ENCODE measurements at places on chromosomes 6 and 20.

GRCh38 chr6:124670801-124671200, 291.4 kb upstream of the RNF217 start:
- no peak for DNase-seq

DNA sequence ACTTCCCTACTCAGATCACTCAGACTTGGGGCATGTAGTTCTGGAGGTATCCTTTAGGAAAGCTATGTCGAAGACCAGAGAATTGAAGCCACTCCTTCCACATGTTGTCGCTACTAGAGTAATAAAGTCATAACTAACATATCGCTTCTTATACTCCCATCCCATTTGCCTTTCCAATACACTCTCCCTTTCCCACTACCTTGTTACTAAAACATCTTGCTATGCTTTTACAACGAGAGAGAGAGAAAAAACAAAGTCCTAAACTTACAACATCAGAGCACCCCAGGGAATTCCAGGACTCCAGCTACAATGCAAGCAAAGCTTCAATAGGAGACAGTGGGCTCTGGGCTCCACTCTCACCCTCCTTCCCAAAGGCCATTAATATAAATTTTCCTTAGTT, 5.1 kb upstream of the LAMP5 start:
- no peak for DNase-seq

GRCh38 chr20:50022676-50023075, 39.9 kb downstream of the SNAI1 start:
- no peak for DNase-seq

DNA sequence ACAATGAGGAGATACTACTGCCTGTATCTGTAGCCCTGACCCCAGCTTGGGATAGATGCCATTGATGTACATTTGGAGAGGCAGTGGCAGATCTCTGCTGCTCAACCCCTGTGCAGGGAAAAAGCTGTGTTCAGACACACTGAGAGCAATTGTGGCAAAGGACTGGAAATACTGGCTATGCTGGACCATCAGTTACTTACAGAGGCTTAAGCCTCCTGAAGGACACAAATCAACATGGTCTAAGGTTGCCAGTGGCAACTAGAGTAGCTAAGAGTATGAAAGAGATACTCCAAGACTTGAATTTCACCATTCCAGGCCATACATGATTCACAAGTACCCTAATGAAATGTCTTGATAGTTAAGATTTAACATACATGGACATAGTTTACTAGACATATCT, 32.4 kb upstream of the ENPP4 start:
- no peak for DNase-seq

DNA sequence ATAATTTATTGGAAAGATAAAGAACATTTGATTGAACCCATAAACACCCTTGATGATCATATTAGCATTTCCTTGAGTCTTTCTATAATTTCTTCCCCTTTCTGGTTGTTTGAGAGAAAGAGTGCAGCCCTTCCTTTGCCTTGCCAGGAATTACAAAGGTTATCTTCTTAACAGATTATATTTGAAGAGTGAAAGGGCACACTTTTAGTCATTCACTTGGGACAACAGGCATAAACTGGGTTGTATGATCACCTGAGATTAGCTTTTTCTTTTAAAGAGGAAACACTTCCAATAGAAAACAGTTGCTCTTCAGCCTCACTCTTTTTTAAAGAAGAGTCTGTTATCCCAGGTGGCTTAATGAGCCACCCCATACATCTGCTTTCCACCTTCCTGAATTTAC, 295.2 kb downstream of the PHF3 start:
- no peak for DNase-seq

DNA sequence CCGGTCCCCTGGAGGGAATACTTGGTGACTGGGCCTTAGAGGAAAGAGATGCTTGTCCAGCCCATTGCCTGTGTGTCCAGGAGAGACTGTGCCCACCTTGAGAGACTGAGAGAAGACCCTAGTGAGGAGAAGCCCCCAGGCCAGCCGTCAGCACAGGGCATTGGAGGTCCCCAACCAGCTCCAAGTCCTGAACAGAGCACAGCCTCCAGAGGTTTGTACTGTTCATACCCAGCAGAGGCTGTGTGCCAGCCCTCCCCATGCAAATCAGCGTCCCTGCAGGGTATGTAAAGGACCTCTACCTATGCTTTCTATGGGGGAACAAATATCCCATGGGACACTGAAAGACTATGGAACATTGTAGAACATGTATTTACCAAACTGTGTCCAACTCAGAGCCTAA, 8.4 kb downstream of the HLA-E start:
- no peak for DNase-seq

- peak; percentile 82 for DNase-seq
Observed at GRCh38 chr20:51428401-51429143, 113.9 kb downstream of the NFATC2 start.

DNA sequence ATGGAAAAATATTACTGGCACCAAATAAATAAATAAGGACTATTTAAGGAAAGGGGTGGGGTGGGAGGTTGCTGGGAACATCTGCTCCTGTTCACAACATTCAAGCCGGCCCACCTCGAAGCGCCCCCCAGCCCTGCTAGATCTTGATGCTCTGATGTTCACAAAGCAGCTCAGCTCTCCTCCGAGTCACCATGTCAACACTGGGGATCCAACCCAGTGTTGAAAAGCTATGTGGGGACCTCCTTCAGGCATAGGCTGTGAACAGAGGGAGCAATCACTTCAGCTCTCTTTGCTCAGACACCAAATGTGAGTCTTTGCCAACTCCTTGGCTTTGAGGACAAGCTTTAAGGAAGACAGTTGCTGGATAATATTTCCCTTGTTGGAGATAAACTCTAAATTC, 176.8 kb upstream of the NT5E start:
- DNase-seq: peak; percentile 75

DNA sequence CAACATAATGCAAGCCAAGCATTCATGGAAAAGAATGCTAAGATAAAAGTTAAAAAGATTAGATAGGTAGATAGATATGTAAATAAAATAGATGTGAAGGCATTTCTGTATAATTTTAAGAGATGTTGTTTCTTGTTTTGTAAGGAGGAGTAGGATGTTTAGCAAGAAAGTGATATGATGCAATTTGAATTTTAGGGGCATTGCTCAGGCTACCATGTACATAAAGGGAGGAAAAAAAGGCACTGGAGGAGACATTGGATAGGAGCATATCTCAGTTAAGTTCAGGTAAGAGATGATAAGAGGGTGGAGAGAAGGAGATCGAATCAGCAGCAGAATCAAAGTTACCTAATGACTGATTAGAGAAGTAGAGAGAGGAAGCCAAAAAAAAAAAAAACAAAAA, 194.7 kb downstream of the TENT5A start:
- no peak for DNase-seq

- DNase-seq: no peak
Observed at GRCh38 chr6:77786935-77787629, 134.2 kb downstream of the MEI4 start.

GRCh38 chr20:58895448-58896180, 43.1 kb downstream of the GNAS start:
- DNase-seq: no peak

DNA sequence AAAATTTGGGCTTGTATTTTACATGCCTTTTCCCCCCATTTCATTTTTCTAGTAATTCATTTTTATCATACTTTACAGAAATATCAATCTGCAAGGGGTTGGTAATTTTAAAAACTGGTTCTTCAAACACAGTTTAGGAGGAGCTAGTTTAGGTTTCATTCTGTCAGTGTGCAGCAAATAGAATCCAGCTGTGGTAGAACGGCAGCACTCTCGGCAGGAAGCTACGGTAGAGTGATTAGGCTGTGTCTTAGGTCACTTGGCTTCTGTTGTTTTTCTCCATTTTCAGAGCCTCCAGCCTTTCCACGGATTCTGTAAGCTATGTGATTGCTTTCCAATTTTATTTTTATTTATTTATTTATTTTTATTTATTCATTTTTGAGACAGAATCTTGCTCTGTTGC, 32.7 kb downstream of the TLDC2 start:
- DNase-seq: no peak

DNA sequence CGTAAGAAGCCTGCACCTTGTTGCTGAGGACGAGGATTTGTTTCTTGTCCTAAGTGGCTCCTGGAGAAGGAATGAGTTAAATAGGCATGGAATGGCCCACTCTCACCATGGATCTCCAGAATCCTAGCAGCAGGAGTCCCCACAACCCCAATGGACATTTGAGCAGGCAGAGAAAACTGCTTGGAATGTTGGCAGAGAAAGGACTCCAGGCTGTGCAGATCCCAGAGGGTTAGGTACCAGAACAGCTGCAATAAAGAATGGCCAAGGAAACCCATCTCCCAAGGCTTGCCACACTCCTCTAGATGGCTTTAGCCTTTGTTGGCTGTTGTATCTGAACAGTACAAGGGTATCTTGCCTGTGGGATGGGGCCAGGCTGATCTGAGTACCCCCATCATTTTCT, 1415.7 kb upstream of the ADGRB3 start:
- no peak for DNase-seq

GRCh38 chr6:35214869-35215664, 1.3 kb downstream of the SCUBE3 start:
- DNase-seq: no peak

GRCh38 chr6:134938896-134939295, 11.0 kb downstream of the ALDH8A1 start:
- no peak for DNase-seq

DNA sequence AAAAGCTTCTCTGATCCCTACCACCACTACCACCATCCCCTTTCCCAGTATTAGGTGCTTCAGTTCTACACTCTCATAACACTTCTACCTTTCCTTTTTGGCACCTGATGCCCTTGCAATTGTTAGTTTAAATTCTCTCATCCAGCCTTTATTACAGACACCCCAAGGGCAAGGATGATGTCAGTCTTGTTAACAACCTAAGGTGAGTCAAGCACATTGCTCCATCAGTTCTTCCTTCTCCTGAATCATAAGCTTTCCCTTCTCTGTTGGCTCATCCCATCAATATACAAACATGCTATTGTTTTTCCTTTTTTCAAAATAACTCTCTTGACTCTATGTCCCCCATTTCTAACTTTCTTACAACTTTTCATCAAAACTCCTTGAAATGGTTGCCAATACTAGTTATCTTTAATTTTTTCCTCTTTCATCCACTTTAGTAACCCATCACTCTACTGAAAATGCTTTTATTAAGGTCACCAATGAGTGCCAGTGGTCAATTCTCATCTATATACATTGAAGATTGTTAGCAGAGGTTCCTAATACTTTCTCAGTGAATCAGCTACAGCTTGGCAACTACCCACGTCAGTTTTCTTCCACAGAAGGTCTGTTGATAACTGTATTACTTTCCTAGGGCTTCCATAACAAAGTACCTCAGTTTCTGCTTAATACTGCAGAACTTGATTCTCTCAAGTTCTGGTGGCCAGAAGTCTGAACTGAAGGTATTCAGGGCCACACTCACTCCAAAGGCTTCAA, 97.1 kb upstream of the FLRT3 start:
- no peak for DNase-seq

- no peak for DNase-seq
Observed at GRCh38 chr20:14413835-14414234, 76.4 kb upstream of the FLRT3 start.

DNA sequence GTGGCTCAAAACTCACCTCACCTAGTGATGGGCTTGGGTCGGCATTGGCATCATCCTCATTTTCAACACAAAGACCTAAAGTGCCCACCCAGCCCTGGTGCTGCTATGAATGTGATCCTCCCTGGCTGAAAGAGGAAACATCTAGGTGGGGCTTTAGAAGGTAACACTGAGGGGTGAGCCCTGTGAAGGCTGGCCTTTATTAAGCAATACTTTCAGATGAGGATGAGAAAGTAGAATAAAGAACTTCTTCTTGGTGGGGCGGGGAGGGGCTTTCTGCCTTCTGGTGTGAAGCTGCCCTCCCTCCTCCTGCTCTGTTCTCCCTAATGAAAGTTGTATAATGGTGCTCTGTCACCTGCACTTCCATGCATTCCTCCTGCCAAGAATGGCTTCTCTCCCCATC, 133.0 kb upstream of the TRAF3IP2 start:
- DNase-seq: no peak

GRCh38 chr6:2959909-2960719, 11.3 kb downstream of the SERPINB6 start:
- no peak for DNase-seq

DNA sequence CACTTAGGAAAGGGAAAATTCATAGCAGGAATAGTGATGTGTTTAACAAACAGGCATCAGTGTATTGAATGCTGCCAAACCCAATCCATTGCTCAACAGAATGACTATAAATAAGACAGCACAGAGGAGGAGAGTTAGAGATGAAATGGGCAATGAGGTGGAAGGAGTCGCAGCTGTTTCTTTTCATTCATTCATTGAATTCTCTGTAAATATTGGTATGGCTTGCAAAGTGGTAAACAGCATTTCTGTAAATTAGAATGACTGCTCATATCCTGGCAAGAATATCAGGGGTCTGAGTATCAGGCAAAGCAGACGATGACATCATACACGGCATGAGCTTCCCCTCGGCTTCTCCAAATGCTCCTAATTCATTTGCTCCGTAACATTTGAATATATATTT, 703.6 kb upstream of the SLC35B3 start:
- DNase-seq: no peak

- no peak for DNase-seq
Observed at GRCh38 chr6:165183071-165183470, 126.3 kb downstream of the C6orf118 start.

DNA sequence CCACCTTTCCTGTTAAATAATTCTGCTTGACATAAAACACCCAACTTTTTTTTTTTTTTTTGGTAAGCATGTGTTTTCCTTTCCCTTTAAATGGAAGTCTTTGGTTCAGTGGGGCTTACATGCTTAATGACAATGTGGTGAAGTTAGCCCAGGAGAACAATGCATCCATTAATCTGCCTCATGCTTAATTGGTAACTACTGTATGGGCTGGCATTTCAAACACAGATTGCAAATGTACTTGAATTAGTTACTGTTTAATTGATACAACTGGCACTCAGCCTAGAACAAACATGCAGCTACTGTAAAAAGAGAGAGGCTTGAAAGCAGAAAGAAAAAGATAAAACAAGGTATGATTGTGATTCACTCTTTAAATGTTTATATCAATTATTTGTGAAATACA, 483.6 kb upstream of the NOX3 start:
- DNase-seq: no peak

GRCh38 chr20:54176610-54177009, 2.8 kb upstream of the CYP24A1 start:
- no peak for DNase-seq

GRCh38 chr20:62500237-62500864, 24.6 kb upstream of the GATA5 start:
- DNase-seq: no peak

DNA sequence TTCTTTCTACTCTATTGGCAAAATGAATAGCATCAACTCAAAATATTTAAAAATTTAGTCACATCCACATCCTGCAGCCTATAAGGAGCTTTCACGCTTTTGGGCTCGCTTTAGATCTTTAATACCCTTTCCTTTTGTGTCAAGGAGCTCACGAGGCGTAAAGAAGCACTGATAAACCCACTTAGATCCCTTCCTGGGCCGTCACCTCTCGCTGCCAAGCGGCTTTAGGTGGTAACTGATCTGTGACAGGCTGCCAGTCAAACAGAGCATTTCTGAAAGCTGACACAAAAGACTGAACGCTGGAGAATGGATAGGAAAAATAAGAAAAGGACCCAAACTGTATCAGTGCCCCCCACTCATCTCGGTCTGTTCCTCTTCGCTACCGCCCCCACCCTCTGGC, 385.7 kb upstream of the MMS22L start:
- DNase-seq: no peak
